Activated T-helper 9 cell treated with anti-CD3 and anti-CD28 coated beads, Interleukin-2, amount 50 U/mL, for 16 hours (primary cell): ENCODE measurements at places on chromosomes 4 and X.

DNA sequence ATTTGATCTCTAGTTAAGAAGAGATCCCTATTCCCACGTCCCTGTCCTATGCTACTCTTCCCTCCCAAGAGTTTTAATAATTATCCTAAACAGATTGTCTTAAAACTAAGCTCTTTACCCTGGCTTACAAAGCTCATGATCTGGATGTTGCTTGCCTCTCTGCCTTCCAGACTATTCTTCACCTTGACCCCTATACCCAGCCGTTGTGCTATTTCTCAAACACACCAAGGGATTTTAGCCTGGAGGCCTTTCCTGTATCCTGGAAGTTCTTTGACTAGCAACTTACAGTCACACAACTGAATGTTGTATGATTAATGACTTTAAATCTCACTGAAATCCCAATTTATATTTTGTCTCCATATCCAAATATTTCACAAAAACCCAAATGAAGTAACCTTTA is 314.9 kb downstream of the ADGRL3 start:
- DNase-seq: no peak

GRCh38 chr4:72375073-72375736 is 193.8 kb downstream of the ADAMTS3 start:
- DNase-seq: no peak

DNA sequence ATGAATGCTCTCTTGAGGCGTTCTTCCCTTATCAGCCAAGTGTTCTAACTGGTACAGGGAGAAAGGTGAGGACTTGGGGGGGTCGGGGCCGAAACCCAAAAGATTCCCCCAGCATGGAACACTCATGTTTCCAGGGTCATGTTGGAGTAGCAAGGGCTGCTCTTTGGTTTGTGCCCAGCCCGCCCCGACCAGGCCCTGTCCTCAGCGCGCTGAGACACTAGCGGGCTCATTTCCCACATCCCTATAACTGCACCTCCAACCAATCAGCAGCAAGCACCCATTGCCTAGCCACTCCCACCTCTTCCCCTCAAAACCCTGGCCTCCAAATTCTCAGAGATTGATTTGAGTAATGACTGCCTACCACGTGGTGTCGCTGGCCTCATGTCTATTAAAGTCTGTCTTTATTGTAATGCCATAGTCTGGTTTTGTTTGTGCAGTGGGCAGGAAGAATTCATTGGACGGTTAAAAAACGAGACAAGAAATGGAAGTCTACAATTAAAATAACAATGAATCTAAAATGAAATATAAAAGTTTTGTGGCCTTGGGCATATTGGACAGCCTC is 1928.4 kb downstream of the STIM2 start:
- DNase-seq: no peak

- DNase-seq: no peak
Observed at GRCh38 chr4:57055886-57056285, 54.3 kb downstream of the IGFBP7 start.

- DNase-seq: no peak
Observed at GRCh38 chr4:169361756-169362155, 91.0 kb upstream of the SH3RF1 start.

DNA sequence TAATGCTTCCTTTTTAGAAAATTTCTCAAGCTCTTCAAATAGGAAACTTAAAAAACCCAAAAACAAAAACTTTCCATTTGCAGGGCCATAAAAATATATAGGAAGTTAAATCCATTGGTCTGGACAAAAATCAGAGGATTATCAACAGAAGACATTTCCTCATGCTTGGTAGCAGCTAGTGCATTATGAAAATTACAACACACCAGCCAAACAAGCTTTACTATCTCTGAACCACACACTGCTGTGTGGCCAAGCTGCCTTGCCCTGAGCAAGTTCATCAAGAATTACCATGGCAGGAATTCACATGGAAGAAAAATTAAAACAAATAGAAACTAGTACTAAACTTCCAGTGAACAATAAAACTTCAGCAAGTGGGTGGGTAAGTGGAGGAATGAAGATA is 3.6 kb downstream of the USP46 start:
- DNase-seq: no peak

- no peak for DNase-seq
Observed at GRCh38 chr4:7359400-7360062, 75.2 kb downstream of the PSAPL1 start.

DNA sequence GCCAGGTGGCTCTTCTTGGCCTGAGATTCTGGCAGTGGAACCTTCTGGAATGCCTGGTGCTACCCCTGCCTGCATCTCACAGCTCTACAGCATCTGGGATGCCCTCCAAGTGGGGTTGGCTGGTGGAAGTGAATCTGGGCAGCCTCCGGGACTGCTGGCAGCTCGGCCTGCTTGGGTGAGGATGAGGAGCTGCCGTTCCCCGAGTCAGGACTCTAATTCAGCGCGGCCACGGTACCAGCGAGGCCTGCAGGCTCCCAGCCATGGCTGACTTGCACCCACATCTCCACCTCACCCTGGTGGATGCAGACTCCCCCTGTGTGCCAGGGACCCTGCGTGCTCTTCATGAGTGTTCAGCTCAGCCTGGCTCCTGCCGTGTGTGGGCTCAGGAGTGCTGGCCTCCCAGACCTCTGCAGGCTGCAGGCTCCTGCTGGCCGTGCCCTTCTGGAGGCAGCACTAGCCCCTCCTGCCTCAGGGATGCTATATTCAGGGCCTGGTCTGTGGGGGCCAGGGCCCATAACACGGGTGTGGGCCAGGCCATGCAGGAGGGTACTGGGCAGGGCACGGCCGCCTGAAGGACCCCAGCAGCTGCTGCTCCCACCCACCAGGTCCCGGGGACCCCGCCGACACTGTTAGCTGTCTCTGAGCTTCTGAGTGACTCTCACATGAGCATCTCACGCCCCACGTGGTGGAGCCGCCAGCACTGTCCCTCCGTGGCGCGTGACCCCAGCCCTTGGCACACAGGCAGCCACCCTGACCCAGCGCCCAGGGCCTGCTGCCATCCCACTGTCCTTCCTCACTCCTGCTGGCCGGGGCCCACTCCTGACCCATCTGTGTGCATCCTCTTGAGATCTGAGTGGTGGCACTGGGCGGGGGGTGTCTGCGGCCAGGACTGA is 10.6 kb downstream of the UVSSA start:
- DNase-seq: no peak

DNA sequence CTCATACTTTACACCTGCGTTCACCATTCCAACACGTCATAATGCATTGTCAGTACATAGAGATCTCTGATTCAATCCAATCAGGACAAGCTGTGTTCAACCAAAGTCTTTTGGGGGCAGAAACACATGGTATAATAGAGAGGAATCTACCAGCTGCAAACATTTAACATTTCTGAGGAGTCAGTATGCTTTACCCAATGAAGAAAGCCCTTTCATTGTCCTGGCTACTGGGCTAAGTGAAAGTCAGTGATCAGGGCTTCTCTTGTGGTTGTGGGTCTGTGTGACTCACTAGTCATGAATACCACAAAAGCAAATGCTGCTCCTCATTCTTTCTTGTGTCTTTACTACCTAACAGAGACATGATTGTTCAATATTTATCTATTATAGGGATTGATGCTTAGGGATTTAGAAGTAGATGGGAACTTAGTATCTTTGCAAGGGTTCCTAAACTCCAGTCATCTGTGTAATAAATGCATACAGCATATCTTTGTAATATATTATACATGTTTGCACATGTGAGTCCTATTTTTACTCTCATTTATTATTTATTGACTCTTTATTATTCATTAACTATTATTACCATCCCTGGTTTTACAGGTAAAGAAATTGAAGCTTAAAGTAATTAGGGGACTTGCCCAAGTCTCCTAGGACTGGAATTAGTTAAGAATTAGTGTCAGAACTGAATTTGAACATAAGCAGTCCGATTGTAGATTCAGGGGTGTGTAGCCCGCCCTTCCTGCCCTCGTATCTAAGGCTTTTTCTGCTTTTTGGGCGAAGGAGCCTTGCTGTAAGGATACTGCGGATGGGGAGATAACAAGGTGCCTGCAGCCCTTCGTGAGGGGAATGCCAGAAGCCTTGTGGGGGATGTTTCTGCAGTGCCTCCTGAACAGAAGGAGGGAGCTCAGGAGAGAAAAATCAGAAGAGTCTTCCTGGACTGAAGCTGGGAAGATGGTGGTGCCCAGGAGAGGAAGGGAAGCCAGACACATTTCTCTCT is 353.1 kb upstream of the BOD1L1 start:
- DNase-seq: no peak

GRCh38 chr4:53986062-53986461 is 78.3 kb downstream of the CHIC2 start:
- DNase-seq: no peak

- DNase-seq: no peak
Observed at GRCh38 chr4:124945422-124945821, 232.9 kb upstream of the ANKRD50 start.

- DNase-seq: no peak
Observed at GRCh38 chr4:150079081-150079581, 886 bp downstream of the DCLK2 start.

DNA sequence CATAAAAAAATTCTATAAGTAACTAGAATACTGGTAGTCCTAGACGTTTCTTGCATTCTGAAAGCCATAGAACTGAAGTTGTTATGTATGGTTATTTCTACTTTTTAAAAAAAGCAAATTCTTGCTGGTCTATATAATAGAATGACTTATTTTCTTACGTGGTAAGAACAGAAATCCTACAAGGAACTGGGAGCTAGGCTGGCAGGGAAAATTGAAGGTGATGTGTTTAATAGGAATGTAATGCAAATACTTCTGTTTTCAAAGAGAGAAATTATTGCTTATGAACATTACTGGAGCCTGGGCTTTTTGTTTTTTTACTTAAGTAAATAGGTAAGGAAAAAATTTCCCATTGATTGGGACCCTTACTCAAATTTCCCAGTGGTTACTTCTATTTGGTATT is 8.9 kb downstream of the CCNA2 start:
- DNase-seq: no peak

GRCh38 chr4:140116442-140117104 is 37.4 kb downstream of the MAML3 start:
- no peak for DNase-seq
